ENCODE measurements at places on chromosomes 5 and 9.

- DNase-seq: no peak
Observed at GRCh38 chr5:32866138-32866537, 155.0 kb downstream of the NPR3 start.

- no peak for DNase-seq
Observed at GRCh38 chr5:149683964-149684363, 46.1 kb upstream of the PPARGC1B start.

DNA sequence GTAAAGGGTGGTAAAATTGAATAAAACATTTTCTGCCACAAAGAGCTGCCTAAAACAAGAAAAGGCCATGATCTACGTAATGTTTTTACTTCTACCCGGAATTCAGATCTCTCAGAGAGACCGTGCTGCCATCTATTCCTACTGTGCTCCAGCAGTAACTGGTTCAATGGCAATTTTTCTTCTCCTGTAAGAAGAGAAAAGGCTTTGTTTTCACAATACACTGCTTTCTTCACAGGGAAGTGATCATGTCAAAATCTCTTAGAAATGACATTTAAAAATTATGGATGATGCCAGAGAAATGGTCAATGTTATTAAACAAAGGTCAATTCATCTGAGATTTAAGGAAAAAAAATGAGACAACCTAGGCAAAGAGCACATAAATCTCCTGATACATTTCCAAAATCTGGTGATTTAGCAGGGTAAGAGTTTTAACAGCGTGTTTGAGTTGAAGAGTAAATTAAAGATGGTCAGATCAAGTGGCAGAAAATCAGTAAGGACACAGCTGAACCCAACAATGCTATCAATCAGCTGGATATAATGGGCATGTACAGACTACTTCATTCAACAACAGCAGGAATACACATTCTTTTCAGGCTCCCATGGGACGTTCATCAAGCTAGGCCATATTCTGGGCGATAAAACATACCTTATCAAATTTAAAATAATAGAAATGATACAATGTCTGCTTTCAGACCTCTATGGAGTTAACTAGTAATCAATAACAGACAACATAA lies 523.1 kb downstream of the CHSY3 start:
- no peak for DNase-seq

DNA sequence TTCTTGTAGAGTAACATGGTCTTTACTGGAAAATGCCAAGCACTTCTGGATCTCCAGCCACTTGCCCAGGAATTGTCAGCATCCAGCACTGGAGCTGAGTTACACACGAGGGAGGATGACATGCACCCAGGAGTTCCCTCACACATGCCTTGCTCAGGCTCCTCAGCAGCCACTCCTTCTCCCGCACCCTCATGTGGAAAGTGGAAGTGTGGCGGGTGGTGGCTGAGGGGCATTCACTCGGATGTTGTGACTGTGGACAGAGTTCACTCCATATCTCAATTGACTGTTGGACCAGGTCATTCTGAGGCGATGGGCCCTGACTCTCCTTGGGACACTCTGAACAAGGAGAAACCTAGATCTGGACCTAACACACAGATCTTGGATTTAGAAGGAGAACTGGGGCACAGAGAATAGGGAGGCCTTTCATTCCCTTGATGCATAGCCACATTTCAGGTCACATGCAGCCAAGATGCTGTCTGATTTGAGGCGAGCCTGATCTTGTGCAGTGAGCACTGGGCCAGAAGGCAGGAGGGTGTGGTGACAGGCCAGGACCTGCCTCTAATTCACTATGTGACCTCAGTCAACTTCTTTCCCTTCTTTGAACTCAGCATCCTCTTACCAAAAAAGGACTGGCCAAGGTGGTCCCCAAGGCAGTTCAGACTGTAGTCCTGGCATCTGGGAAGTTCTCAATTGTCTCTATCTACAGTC lies 62.1 kb downstream of the CYSTM1 start:
- no peak for DNase-seq

DNA sequence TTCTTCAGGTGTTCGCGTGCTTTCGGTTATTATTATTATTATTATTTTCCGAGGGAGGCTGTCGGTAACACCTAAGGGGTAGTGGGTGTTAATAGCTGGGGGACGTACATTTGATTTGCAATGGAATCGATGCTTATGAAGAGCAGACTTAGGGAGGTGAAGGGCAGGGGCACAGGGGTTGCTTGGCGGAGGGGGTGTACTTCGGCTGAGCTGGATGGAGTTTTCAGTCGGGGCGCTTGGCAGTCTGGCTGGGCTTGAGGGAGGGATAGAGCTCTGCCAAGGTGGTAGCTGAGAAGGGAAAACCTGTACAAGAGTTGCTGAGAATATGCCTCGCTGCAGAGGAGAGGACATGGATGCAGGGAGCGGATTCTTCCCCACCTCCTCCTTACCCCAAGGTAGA lies 617 bp upstream of the PTPRD start:
- peak; percentile 15 for DNase-seq

DNA sequence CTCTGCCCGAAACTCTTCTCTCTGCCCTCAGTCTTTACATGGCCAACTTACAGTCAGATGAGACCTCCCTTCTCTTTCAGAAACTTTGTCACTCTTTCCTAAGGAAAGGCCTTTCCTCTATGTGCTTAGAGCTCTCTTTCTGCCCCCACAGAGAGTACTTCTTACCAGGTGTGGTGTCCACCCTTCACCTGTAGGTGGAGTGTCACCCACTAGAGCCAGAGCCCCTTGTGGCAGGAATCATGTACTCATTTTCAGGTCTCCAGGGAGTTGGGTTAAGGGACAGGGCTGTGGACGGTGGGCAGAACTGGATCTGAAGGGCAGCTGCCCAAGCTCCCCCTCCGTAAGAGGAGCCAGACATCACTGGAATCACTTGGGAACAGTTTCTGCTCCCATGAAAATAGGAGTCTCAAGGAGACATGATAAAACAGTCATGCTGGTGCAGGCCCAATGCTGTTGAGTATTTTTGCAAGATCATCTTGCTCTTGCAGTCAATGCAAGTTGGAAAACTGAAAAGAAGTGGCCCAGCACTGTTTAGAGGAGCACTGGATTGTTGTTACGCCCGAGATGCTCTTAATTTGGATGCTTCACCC lies 436.7 kb downstream of the ZSWIM6 start:
- no peak for DNase-seq

DNA sequence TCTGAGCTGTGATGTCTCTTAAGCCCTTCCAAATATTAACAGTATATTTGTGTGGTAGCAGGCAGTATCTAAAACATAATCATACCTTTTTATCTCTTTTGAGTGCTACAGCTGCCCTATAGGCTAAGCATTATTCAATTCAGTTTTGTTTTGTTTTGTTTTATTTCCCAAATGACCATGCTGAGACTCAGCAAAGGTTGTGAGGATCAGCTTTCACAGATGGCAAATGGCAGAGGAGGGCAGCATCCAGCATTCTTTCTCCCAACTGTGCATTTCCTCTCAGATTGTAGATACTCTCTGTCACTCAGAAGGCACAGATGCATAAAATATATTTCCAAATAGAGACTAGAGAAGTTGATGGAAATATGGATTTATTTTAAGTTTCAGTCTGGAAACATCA lies 90.7 kb downstream of the DAPK1 start:
- no peak for DNase-seq
